T-cell (primary cell): ENCODE measurements at places on chromosomes 1 and 21.

DNA sequence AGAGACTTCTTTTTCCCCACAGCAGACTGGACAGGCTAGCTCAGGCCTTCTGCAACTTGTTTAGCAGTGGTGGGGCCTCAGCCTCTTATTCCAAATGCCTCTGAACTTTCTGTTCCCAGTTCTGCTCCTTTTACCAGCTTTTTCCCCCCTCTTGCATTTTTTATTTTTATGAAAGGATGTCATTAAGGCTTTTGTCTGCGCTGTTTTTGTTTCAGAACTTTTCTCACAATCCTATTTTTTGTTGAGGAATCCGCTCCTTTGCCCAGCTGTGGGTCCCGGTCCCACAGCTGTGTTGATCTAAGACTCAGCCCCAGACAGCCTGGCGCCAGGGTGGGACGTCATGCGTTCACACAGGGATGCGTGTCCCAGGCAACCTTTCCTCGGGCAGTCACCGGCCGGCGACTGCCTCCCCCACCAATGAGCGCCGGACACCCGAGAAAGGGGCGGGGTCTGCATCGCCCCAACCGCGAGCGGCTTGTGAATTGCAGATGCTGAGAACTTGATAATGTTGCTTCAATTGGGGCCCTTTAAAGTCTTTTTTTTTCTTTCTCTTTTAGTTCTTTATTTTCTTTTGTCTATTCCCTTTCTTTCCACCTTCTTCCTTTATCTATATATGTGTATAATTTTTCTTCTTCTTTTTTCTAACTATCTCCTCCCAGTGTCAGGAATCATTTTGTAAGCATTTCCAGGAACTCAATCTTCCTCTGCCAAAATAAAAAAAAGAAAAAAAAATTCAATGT lies 3.0 kb upstream of the ID3 start:
- DNase-seq, result peak; percentile 26

DNA sequence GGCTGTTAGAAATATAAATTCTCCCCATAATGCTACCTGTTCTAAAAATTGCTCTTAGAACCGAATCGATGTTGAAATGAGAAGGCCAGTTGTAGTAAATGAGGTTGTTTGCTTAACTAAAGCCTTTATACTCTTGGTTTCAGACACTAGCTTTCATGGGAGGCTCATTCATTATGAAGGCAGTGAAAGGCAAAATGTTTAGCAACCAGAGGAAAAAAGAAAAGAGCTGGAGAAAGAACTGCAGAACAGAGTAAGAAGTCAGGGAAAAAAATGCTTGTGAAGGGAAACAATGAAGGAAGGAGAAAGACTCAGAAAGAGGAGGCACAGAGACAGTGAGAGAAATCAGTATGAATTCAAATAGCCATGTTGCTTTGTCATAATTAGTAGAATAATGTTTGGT lies 128.2 kb downstream of the ATP5PO start:
- DNase-seq, result no peak

DNA sequence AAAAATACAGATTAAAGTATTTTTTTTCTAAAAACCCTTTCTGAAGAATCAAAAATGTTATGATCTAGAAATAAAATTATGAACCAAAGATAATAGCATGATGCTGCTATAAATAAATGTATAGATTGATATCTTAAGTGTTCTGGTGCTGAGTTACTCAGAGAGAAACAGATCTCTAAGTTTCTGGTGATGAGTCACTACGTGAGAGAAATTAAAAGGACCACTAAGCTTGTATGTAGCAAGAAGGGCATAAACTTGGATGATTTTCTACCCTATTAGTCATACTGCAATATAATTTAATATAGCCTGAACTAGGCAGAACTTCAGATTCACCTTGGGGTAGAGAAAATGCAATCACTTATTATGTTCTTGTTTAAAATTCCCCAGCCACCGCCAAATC lies 514.8 kb downstream of the AMY1C start:
- DNase-seq, result no peak

- DNase-seq, result no peak
Observed at GRCh38 chr1:207048041-207048440, 3.0 kb downstream of the YOD1 start.

DNA sequence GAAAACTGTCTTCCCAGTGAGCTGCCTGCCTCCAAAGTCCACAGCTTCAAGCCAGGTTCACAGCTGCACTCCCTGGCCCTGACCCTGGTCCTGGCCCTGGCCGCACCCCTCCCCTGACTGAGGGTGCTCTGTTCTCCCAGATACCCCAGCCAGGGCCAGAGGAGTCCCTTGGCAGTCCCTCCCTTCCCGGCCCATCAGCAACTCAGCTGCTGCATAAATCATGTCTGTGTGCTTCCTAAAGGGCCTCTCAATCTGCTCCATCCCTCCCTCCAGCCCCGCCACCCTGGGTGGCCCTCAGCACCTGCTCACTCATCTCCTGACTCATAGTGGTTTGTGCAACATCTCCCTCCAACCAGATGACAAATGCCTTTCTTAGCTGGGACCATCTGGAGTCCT lies 24.8 kb upstream of the C1orf174 start:
- no peak for DNase-seq
